AG08395 (cell line): ENCODE measurements at places on chromosomes 3 and 15.

DNA sequence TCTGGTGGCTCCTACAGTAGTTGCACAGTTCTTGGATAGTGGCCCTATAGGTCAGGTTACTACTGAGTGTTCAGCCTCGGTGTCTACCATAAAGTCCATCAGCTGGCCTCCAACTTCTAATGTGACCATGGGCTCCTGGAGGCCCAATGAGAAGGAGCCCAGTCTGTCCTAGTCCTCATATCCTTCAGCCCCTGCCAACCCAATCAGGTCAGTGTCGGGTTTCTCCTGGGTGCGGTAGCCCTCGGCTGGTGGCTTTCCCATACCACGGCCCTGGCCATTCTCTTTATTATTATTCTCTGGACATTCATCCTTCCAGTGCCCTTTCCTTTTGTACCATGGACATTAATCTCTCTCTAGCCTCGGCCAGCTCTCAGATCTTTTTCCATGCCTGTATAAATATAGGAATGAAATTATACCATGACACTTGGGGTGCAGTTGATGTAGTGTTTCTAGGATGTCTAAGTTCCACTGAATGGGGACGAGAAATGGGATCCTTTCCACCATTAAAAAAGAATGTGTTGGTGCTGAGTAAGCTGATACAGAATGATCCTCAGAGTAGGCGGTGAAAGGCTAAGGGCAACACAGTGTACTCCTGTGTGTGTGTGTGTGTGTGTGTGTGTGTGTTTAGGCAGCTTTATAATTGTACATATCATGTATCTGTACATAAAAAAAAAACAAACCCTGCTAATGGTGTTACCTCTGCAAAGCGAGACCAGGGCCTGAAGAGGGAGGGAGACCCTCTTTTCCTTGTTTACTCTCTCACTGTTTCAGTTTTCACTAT lies 19.3 kb upstream of the NOX5 start:
- DNase-seq: no peak

DNA sequence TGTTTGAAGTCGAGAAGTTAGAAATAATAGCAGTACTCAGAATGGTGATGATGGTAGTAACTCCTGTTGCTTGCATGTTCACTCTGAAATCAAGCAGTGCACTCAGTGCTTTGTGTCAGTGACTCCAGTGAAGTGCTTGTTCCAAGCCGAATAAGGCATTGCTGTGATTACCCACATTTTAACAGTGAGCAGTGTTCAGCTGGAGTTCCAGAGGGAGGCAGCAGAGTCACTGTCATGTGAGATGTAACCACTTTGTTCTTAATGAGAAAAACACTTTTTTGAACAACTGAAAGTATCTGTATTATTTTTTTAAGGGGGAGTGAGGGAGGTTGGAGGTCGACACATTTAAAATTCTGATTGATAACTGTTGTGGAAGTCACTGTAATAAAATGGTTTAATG lies 3.7 kb downstream of the MDFIC2 start:
- no peak for DNase-seq

- DNase-seq: no peak
Observed at GRCh38 chr3:67048715-67049074, 50.6 kb downstream of the KBTBD8 start.

DNA sequence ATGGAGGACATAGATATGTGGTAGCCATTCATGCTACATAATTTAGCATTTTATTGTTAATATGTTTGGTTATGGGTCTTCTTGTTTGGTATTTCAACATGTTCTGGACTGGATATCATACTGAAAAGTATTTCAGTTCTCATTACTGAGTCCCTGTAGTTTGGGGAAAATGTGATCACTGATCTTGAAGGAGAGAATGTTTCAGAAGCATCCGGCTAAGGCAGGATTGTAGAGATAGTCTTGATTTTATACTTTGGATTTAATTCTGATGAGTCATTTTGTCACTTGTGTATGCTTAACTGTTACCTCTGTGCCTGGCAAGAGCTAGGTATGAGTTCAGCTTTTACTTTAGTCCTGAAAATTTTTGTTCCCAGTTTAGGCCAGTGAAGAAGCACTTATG lies 7.1 kb downstream of the CHD2 start:
- no peak for DNase-seq

DNA sequence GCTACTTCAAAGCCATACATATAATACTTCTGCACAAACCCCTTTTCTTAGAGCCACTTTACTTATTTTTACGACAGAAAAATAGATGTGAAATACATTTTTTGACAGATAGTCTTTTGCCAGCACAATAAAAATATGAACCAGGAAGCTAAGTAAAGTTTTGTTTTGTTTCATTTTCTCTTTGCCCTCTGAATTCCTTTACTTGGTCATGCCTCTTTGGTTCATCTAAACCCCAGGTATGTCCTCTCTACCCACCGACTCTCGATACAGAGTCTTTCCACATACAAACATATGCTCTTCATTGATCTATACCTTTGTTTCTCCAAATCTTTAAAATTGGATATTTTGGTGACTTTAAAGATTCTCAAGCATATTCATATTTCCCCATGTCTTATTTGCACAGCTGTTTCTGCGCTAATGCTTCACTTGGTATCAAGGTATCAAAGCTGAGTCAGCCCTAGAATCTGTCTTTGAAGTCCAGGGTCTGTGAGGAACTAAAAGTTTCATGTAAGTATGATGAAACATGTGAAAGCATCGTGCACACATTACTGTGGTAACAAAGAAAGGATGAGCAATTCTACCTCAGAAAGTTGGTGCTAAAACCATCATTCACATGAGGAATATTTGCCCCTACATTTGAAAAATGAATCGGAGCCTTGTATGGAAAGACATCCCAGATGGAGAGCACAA lies 845.4 kb downstream of the NAALADL2 start:
- no peak for DNase-seq

GRCh38 chr3:10370429-10370828 lies 49.5 kb upstream of the SEC13 start:
- peak; percentile 42 for DNase-seq

DNA sequence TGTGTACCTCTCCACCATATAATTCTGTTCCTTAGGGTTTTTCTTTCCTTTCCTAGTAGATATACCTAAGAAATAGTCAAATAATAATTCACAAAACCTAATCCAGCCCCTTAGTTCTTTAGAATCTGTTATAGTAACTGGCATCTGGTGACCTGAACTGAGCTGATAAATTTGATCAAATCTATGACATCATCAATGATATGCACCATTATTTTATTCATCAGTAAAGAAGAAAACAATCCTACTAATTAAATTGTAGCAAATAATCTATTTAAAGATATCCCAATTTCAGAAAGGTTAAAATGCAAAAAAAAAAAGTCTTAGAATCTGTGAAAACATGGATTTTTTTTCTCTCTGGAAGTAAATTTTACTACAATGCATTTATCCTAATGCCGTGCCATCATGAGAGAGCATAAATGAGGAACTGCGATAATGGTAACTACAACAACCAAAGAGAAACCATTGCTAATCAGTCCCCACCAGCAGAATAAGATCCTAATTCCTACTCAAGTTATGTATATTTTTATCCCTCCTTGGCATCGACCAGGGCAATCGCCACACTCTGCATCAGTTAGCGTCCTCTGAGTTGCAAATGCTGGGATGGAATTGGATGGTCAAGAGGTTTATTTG lies 6.6 kb upstream of the MNS1 start:
- no peak for DNase-seq

DNA sequence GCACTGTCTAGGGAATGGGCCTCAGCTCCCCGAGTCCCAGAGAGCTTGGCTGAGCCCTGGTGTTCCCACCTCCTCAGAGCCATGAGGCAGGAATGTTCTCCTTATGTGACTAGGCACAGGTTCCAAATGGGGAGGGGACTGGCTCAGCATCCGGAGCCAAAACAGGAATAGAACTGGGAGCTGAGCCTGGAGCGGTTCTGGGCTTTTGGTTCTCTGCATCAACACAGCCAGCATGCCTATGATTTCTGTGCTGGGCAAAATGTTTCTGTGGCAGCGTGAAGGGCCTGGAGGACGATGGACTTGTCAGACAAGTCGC lies at the start of gene FAM131A:
Gene FAM131A, plus strand, starts transcription at position 202 of the 316 bp plus-strand sequence. Its CDS starts 31 bp downstream, at position 233.
- no peak for DNase-seq

DNA sequence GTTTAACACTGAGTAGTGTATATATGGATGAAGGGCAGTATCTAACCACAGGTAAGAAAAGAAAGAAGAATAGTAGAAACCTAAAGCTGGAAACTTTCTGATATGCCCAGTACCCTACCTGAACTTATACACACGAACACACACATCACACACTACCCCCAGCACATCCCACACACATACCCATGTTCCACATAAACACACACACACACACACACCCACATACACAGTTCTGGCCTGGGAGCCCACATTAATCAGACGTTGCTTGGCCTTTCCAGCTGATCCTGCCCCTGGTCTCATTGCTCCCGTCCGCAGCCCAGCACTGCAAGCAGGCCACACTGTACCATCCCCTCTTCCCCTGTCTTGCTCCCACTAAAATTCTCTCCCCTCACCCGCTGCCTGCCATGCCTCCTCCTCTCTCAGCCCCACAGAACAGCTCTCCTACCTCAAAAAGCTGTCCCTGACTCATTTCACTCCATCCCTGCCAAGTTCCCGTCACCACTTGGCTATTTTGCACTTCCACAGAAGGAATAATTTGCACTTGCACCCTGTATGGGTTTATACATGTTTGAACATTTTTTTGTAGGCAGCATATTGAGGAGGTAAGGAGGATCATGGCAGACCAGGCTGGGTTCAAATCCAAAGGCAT lies 185.8 kb upstream of the PPP2R3A start:
- peak; percentile 20 for DNase-seq

GRCh38 chr15:71581398-71581930 lies 228.9 kb upstream of the NR2E3 start:
- no peak for DNase-seq

DNA sequence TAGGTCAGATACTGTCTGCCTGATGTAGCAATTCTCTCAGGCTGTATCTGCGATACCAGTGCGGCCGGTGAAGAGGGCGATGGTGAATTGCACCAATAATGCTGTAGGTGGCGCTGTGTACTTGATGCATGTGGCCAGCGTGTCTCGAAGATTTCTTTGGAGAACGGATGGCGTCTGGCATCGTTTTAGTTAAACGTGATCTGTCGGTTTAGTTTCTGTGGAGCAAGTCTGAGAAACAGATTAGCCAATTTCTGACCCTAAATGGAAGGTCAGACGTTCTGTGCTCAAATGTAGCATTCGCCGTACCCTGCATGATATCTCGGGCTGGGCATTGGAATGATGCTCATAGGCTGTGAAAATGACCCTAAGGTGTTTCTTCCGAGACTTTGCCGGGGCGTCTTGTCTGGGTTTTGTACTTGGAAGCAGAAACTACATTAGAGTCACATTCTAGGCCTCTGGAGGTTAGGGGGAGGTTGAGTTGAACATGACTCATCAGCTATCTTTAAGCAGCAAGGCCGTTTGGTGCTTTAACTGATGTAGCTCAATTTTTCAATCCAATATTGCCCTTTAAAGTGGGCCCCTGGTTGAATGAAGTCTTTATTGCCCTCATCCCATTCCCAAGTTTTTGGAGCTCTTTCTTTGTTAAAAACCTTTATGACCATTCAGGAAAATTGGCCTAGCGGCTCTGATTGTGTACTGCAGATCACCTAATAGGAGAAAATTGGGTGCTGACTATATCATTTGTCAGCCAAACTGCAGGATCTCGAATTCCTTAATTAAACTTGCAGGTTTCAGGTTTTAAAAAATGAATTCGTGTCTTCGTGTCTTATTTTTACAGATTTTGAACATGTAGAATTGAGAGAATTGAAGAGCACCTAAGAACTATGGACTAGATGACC lies 80.0 kb downstream of the SQOR start:
- DNase-seq: peak; percentile 59

DNA sequence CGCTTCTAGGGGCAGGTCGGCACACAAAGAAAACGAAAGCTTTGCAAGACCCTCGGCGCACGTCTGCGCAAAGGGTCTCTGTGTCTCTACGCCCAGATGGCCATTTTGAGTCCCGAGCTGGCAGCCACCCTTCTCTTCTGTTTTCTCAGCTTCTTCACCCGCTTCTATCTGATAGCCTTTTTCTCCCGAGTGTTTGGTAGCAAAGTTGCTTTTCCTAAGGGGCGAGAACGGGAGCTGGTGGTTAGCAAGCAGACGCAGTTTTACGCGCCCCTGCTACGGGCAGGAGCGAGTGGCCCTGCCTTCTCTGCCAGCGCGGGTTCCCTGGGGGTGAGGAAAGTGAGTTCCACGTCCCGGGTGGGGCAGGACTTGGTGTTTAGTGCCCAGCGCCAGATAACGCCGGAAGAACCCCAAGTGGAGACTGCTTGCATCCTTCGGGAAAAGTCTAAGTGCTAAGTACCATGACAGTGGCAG lies 2.9 kb upstream of the MKRN2 start:
- peak; percentile 26 for DNase-seq

DNA sequence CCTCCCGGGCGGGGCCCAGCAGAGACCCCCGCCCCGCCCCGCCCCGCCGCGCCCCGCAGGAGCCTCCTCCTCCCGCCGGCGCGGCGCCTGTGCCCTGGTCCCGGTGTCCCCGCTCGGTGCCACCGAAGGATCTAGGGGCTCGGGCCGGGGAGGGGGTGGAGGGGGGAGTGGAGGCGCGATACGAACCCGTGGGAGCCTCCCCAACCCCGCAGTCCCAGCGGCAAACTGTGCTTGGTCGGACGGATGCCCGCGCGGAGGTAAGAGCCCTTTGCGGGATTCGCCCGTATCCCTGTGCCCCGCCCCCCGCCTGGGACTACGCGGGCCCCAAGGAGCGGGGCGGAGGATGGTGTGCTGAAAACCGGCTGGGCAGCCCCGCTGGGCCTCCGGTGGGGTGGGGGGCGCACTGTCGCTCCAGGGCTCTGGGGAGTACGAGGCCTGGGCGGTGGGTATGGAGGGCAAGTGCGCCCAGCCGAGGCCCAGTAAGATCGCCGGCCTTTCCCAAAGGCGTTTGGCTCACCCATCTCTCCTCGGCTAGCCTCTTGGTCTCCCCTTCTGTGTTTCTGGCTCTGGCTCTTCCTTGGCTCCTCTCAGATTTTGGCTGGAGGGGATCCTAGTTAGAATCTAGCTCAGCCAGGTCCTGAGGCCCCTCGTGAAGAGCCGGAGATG lies 65.6 kb upstream of the POLG start:
- no peak for DNase-seq

- no peak for DNase-seq
Observed at GRCh38 chr3:13666781-13667709, 118.1 kb downstream of the FBLN2 start.

GRCh38 chr3:69121513-69121912 lies 882 bp downstream of the LMOD3 start:
- DNase-seq: no peak

GRCh38 chr3:50340448-50341329 lies at the start of gene RASSF1:
Gene RASSF1, minus strand, starts transcription at chr3:50340836. Its CDS starts 31 bp downstream, at chr3:50340805.
- peak; percentile 79 for DNase-seq

DNA sequence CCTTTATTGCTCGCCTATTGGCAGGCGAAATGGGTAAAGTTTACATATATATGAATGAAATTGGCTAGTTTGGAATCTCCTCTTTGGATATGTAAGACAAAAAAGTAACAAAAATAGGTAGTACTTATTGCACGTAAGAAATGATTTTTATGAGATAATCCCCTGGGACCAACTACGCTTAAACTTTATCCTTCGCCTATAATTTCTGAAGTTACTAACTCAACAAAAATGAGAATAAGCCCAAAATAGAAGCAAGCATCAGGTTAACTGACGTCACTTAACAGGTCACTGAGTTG lies 438 bp upstream of the SLC49A4 start:
- DNase-seq: no peak

- no peak for DNase-seq
Observed at GRCh38 chr15:31905054-31905453, 125.3 kb upstream of the CHRNA7 start.
